ENCODE measurements at places on chromosomes 5 and 9.
A peak's percentile ranks its signal among the peaks of the same experiment; 100 is the strongest.

DNA sequence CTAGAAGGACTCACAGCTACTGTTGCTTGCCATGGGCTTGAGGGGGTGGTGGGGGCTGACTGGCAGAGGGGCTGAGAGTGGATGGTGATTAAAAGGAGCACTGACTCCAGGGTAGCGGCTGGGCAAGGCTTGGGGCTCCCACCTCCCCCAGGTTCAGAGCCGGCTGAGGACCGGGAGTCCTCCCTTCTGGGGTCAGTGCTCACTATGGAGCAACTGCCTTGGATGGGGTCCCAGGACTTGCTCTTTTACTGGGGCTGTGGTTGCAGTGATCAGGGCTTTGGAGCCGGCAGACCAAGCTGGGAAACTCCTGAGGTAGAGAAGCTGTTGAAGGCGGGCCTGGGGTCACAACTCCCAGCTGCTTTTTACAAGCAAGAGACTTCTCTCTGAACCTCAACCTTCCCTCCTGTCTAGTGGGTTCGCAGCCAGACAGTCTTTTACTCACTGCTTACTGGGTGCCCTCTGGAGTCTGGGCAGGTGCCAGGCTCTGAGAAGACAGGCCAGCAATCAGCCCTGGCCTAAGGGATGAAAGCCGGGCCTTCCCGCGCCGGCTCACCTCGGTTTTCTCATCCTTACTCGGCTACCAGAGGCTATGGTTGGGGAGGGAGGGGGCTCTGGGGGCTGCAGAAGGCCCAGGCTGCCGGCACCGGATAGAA is 795 bp upstream of the ASS1 start:
- DNase-seq = no peak

- no peak for DNase-seq
Measured at GRCh38 chr5:158309088-158309807, 450.3 kb upstream of the CLINT1 start.

GRCh38 chr9:135695036-135695435 is 4.2 kb downstream of the SOHLH1 start:
- DNase-seq = no peak

DNA sequence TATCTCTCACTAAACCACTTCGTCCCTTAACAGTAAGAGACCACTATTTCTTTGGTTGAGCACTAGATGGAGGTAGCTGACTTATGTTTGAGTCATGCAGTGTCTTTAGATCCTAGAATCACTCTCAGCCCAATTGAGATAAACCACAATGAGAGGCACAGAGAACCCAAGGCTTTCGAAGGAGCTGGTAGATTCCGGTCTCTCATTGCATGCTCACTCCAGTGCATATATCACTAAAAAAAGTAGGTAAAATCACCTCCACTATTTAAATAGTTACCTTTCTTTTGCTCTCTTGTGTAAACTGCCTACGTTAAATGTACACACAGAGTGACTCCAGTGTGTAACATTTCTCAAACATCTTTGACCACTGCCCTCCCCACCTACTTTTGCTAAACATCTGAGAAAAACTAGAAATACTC is 27.6 kb downstream of the ACTL7A start:
- DNase-seq = no peak

DNA sequence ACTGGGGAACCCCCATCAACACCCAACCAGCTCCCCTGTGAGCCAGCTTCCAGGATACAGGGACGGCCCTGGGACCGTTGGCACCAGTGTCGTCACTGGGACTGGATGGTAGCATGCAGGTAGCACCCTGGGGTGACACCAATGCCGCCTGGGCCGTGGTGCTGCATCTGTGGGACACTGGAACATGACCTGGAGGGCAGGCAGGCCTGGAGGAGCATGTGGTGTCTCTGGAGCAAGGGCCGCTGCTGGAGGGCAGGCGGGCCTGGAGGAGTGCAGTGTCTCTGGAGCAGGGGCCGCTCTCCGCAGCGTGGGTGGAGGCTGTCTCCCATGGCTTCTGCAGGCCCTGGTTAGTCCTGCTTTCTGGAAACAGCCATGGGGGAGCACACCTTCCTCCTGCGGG is 13.1 kb downstream of the LPCAT1 start:
- DNase-seq = no peak

GRCh38 chr5:62306323-62306895 is 403 bp downstream of the KIF2A start:
- DNase-seq = no peak

DNA sequence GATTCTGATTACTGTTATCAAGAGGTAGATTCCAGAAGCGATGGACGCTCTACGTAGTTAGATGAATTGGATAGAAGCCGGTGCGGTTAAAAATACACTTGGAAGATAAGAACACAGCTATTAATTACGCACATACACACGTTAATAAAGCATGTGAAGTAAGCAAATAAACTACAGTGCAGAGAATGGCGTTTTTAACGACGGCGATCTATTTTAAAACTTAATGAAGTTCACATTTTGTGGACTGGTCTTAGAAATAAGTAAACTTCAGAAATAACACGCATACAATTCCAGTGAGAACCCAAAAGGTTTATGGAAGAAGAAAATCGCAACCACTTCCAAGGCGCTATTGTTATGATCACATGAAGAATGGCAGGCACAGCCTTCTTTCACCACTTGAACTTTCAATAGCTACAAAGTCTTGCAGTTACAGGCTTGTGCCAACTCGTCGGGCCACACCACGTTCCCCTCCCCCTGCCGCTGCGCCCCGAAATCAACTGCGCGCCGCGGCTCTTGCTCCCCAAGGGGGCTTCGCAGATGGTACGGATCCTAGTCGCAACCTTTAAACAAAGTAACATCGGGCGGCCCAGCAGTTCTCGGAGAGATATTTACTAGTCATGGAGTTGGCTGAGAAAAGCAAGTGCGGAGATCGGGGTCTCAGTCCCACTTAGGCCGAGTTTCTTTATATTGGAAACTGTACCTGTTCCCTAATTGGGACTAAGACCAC is 866 bp upstream of the SEMA6A start:
- no peak for DNase-seq

GRCh38 chr9:35203528-35203927 is 41.7 kb downstream of the UNC13B start:
- DNase-seq = no peak

GRCh38 chr5:112915831-112916230 is 6.2 kb downstream of the REEP5 start:
- DNase-seq = no peak

GRCh38 chr5:177426566-177427210 is at the start of gene GRK6:
Gene GRK6, plus strand, starts transcription at chr5:177426676. Its CDS starts 170 bp downstream, at chr5:177426846.
- no peak for DNase-seq

DNA sequence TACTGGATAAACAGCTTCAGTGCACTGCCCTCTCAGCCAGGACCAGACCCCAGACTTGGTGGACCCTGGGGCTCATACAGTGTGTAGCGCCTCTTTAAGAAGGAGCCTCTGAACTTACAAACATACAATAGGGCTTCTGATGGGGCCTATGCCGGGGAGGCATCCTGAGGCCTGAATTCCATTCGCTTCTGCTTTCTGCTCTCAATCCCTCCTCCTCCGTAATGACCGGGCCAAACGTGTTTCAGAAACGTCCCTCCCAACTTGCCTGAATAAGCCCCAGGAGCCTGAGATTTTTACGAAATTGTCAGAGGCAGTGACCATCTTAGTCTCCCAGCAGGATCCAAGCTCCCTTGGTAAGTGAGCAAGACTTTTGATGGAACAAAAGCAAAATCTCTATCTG is 128.1 kb upstream of the BOD1 start:
- no peak for DNase-seq

GRCh38 chr9:2781336-2781735 is 62.6 kb downstream of the PUM3 start:
- no peak for DNase-seq

GRCh38 chr9:132235894-132236661 is 74.2 kb downstream of the NTNG2 start:
- peak; percentile 30 for DNase-seq

DNA sequence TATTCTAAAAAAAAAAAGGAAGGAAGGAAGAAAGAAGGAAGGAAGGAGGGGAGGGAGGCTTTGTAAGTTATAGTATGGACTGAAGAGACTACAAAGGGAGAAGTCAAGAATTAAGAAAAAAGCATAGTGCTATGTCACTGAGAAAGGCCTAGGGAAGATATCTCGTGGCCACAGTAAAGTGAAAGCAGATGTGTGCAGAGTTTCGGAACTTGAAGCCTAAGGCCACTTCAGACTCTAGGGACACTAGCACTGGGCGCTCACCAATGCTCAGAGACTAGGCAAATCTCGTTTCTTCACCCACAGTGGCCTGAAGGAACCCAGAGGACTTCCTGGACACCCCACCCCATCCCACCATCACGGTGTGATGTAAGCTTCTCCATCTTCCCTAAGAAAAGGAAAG is 181.4 kb upstream of the TRPM3 start:
- no peak for DNase-seq

GRCh38 chr9:6614489-6614888 is 31.0 kb downstream of the GLDC start:
- DNase-seq = no peak

GRCh38 chr9:74742191-74742790 is 145.4 kb downstream of the TRPM6 start:
- DNase-seq = no peak

- DNase-seq = no peak
Measured at GRCh38 chr5:63953217-63953616, 9.0 kb downstream of the HTR1A start.

GRCh38 chr5:152688561-152689249 is 283.6 kb upstream of the NMUR2 start:
- no peak for DNase-seq

GRCh38 chr9:137705443-137705863 is 86.6 kb downstream of the EHMT1 start:
- no peak for DNase-seq

DNA sequence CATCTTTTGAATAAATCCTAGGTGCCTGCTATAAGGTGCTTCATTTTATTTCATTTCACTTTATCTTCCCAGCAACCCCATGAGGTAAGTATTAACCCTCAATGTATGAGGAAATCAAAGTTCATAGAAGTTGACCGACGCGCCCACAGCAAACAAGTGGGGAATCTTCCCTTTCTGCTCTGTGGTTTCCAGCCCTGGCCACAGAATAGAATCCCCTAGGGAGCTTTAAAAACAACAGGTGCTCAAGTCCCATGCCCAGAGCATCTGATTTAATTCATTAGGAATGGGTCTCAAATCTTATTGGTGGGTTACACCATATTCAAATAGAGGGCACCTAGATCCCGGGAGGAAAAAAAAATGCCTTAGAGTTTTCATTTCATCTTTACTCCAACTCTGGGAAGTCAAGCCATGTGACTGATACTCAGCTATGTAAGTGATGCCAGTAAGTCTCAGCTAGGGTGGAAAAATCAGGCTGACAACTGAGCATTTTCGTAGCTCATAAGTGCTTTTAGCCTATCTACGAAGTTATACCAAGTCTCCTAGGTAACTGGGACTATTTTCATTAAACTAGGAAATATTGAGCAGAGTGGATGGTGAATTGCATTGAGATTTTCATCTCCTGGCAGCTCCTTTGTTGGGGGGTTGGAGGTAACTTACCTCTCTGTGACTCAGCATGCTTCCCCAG is 353.4 kb upstream of the SLC30A5 start:
- no peak for DNase-seq

DNA sequence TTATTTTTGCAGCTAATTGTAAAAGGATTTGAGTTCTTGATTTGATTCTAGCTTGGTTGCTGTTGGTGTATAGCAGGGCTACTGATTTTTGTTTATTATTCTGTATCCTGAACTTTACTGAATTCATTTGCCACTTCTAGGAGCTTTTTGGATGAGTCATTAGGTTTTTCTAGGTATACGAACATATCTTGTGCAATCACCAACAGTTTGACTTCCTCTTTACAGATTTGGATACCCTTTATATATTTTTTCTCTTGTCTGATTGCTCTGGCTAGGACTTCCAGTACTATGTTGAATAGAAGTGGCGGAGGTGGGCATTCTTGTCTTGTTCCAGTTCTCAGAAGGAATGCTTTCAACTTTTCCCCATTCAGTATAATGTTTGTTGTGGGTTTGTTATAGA is 210.8 kb downstream of the FGF10 start:
- no peak for DNase-seq

GRCh38 chr5:176542135-176542595 is 5.0 kb upstream of the RNF44 start:
- DNase-seq = no peak

DNA sequence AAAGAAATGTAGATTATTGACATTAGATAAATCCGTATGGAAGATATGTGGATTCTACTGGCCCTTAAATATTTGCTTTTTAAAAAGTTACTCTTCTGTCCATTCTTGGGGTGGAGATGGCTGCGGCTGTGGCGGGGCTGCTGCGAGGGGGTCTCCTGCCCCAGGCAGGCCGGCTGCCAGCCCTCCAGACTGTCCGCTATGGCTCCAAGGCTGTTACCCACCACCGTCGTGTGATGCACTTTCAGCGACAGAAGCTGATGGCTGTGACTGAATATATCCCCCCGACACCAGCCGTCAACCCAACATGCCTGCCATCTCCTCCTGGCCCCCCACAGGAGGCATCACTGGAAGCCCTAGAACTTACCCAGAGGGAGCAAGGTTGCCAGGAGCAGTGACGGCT is 50.7 kb downstream of the FAM170A start:
- no peak for DNase-seq

DNA sequence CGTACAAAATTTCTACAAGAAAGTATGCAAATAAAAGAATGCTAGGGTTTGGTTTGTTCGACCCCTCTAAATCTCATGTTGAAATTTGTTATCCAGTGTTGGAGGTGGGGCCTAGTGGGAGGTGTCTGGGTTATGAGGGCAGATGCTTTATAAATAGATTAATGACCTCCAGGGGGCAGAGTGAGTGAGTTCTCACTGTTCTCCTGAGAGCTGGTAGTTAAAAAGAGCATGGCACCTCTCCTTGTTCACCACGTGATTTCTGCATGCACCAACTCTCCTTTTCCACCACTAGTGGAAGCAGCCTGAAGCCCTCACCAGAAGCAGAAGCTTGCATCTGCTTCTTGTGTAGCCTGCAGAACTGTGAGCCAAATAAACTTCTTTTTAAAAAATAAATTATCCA is 50.4 kb upstream of the FAM170A start:
- no peak for DNase-seq

DNA sequence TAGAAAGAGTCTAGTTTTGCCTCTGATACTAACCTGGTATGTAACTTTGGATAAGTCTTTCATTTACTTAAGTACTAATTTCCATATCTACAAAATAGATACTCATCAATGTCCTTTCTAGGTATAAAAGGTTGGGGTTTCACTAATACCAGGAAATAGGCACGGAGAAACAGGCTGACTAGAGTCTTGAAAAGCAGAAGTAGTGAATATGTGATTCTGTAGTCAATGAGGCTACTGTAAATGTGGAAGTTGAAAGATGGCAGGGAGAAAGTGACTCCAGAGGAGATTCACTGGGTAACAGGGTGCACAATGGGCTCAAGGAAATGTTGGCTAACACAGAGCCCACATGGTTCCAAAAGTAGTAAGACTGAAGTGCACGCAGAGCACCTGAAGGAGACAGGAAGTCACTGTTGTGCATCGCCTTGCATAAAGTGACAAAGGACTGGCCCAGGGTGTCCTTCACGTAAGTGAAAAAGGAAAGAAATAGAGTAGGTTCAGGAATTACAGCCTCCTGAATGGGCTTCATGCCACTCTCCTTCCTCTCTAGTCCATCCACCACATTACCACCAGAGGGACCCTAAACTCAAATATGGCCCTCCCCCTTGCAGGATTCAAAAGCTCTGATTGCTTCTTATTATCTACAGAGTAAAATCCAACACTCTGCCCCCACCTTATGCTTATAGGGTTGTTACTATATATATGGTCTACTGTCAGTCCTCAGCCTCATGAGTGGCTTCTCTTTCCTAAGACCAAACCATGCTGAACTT is 288.0 kb upstream of the SMARCA2 start:
- DNase-seq = no peak

Measured in AG04450 (cell line).